ENCODE measurements at places on chromosomes 7 and 10. TPM values are rescaled to one million over a fixed set of nuclear protein-coding genes. Genes with fewer than 3 reads are reported as not detected.

The UCN3 gene
- total RNA-seq = not detected

DNA sequence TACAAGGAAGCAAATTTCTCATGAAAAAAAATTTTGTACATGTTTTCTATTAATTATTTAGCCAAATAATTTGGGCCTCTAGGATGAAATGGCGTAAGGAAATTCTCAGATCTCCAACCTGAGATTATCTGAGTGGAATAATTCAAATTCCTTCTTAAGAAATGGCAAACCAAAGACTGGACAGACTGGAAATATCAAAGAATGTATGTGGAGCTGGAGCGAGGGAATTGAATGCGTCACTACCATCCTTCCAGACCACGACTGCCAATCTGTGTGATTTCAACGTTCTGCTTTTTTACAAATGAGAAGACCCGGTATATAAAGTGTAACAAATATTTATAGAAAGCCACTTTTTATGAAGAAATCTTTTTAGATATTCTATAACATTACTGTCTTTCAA, 12.4 kb upstream of the BLNK start:
- H3K4me1 ChIP-seq = no peaks in the 10 kb centered on the region
- H3K4me3 ChIP-seq = no peak overlapping the region
- H3K36me3 ChIP-seq = no peaks in the 10 kb centered on the region
- H3K27me3 ChIP-seq = no peaks in the 10 kb centered on the region
- no peak overlapping the region for H3K27ac ChIP-seq

GRCh38 chr7:126449611-126450268, 803.0 kb downstream of the GRM8 start:
- no peak overlapping the region for H3K4me3 ChIP-seq
- no peak overlapping the region for H3K27ac ChIP-seq
- no peaks in the 10 kb centered on the region for H3K4me1 ChIP-seq

DNA sequence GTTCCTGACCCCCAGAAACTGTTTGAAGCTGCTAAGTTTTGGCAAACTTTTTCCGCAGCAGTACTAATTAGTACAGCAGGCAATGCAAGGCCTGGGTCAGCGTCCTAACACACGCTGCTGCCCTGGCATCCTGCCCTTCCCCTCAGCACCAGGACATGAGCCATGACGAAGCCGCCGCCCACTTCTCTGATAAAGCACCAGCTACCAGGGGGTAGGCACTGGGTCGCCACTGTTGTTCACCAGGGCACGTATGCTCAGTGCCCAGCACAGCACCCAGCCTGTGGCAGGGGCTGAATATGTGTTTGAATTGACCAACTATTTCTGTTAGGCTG, 59.5 kb downstream of the CHST15 start:
- H3K27me3 ChIP-seq = no peaks in the 10 kb centered on the region
- no peaks in the 10 kb centered on the region for H3K36me3 ChIP-seq
- H3K4me3 ChIP-seq = no peak overlapping the region

DNA sequence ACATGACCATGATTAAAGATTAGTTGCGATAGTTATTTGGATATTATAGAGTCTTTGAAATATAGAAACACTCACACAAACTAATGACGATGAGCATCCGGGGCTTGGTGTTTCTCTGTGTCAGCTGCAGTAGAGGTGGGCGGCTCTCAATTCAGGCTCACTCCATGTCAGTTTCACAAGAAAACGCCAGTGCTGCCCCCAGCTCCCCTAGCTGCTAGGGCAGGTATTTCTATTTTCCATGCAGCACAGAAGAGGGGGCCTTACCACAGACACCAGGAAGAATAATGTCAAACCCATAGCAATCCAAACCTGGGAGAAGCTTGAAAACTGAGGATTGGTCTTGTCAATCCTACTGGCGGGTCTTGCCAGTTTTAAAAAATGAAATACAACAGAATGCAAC, 197.1 kb downstream of the PHTF2 start:
- no peaks in the 10 kb centered on the region for H3K36me3 ChIP-seq
- H3K4me1 ChIP-seq = no peaks in the 10 kb centered on the region
- DNase-seq = no peak
- no peak overlapping the region for H3K4me3 ChIP-seq
- H3K27ac ChIP-seq = no peak overlapping the region

DNA sequence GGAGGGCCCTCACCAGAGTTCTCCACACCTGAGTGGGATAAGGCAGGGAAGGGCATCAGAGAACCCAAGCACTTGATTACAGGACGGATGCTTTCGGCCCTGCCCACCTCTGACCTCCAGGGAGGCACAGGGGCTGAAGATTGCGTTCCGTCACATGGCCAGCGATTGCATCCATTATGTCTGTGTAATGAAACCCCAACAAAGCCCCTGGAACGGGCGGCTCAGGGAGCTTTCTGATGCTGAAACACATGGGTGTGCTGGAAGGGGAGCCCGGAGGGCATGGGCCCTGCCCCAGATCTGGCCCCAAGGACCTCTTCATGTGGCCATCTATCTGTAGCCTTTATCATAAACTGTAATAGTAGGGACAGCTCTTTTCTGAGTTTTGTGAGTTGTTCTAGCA, 117.2 kb downstream of the PTPN20 start:
- no peak overlapping the region for H3K4me3 ChIP-seq
- no peak overlapping the region for H3K27ac ChIP-seq
- no peaks in the 10 kb centered on the region for H3K36me3 ChIP-seq

The CRHR2 gene
- total RNA-seq = not detected

GRCh38 chr7:43850348-43851116, 18.8 kb downstream of the MRPS24 start:
- no peaks in the 10 kb centered on the region for H3K4me1 ChIP-seq
- H3K4me3 ChIP-seq = no peak overlapping the region
- H3K36me3 ChIP-seq = no peaks in the 10 kb centered on the region
- DNase-seq = no peak

The PBLD gene
- total RNA-seq = 8.7 TPM

DNA sequence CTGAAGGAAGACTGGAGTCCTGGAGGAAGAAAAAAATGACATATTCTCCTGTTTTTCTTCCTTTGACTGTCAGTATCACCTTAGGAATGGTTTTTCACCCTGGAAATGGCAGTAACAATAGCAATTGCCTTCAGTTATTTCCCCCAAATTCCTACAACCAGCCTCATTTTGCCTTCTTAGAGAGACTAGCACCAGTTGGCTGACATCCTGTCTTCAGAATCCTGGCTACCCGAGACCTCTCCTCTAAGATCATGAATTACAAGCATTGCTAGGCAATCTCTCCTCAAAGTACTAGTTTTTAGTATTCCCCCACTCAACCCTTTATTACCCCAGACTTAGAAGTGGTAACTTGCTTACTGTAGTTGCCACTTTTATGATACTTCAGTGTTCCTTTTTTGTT, 53.4 kb downstream of the TAS2R16 start:
- H3K4me3 ChIP-seq = no peak overlapping the region
- DNase-seq = no peak
- H3K4me1 ChIP-seq = no peaks in the 10 kb centered on the region
- no peak overlapping the region for H3K27ac ChIP-seq

The NME8 gene
- total RNA-seq = 0.91 TPM

The FAM20C gene
- total RNA-seq = 37.8 TPM

The IQCE gene
- 41.9 TPM for total RNA-seq

GRCh38 chr7:69780379-69780778, 182.1 kb downstream of the AUTS2 start:
- H3K27me3 ChIP-seq = no peaks in the 10 kb centered on the region
- DNase-seq = no peak
- H3K36me3 ChIP-seq = no peaks in the 10 kb centered on the region
- no peaks in the 10 kb centered on the region for H3K4me1 ChIP-seq
- no peak overlapping the region for H3K4me3 ChIP-seq

The GPER1 gene
- total RNA-seq = 7.4 TPM

The DGKB gene
- 0.45 TPM for total RNA-seq

- no peak overlapping the region for H3K4me3 ChIP-seq
- H3K36me3 ChIP-seq = no peaks in the 10 kb centered on the region
- H3K27ac ChIP-seq = no peak overlapping the region
- H3K27me3 ChIP-seq = peaks cover 2% of the 10 kb centered on the region
- H3K4me1 ChIP-seq = no peaks in the 10 kb centered on the region
Observed at GRCh38 chr10:1404323-1405260, 332.7 kb downstream of the ADARB2 start.

The FAM25A gene
- total RNA-seq = not detected

DNA sequence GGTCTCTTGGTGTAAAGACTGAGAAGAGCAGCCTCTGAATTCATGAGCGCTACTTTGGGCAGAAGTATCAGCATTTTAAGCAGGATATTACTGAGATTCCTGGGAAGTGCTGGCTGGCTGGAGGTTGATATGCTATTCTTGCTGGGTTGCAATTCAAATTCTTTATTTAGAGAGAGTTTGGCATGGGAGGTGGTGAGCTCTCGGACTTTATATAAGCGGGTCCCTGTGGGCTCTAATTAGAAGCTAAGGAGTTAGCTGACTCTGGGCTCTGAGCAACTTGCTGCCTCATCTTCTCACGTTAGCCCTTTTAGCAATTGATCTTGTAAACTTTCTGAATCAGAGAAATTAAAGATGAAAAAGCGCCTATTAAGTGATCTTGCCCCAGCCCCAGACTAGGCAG, 430.9 kb downstream of the SORCS3 start:
- no peaks in the 10 kb centered on the region for H3K36me3 ChIP-seq
- no peaks in the 10 kb centered on the region for H3K27me3 ChIP-seq
- H3K4me3 ChIP-seq = no peak overlapping the region
- DNase-seq = no peak

GRCh38 chr10:117609095-117609795, 66.7 kb downstream of the EMX2 start:
- H3K4me1 ChIP-seq = no peaks in the 10 kb centered on the region
- no peaks in the 10 kb centered on the region for H3K27me3 ChIP-seq
- DNase-seq = no peak
- H3K4me3 ChIP-seq = no peak overlapping the region

GRCh38 chr10:62748386-62748785, 56.1 kb upstream of the ADO start:
- H3K4me3 ChIP-seq = no peak overlapping the region
- H3K4me1 ChIP-seq = no peaks in the 10 kb centered on the region
- no peaks in the 10 kb centered on the region for H3K27me3 ChIP-seq

- H3K4me3 ChIP-seq = no peak overlapping the region
- no peak for DNase-seq
- no peak overlapping the region for H3K27ac ChIP-seq
Observed at GRCh38 chr7:10015687-10016086, 958.0 kb upstream of the PHF14 start.

The CRTAC1 gene
- 8.9 TPM for total RNA-seq

DNA sequence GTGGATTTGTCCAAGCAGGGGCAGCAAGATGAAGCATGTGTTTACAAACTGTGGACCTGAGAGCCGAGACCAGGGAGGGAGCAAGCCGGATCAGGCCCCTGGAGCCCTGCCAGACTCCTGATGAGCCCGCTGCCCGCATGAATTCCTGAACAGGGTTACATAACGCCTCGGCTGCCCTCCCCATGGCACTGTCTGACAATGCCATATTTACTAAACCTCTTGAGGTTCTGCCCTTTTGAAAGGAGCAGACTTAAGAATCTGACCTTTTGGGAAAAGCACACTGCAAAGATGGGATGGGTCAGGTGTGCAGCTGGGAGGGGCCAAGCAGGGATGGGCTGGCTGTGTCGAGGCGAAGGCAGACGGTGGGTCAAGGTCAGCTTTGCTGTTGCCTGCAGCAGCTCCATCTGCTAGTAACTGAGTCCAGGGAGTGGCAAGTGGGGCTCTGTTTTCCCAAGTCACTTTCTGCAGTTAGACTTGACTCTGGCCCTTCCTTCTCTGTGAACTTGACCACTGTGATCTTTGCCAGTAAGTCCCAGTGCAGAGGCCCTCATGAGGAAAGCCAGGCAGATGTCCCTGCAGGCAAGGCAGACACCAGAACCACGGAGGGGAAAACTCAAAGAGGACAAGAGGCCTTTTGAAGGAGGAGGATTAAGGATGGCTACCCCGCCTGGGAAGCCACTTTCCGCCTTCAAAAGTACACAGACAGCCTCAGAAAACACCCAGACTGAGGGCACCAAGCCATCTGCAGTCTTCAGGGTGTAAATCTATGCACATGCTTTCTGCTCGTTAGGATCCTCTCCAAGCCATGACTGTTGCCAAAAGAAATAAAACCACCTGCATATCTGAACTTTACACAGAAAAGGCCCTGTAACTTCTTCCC, 175.8 kb downstream of the TNS3 start:
- H3K4me3 ChIP-seq = no peak overlapping the region
- H3K36me3 ChIP-seq = no peaks in the 10 kb centered on the region
- peak overlapping the region; percentile 33 for H3K27ac ChIP-seq
- no peaks in the 10 kb centered on the region for H3K4me1 ChIP-seq
- DNase-seq = peak; percentile 75

The LIPJ gene
- total RNA-seq = 0.17 TPM

- H3K27me3 ChIP-seq = no peaks in the 10 kb centered on the region
- H3K4me1 ChIP-seq = no peaks in the 10 kb centered on the region
- DNase-seq = no peak
- no peak overlapping the region for H3K4me3 ChIP-seq
- no peaks in the 10 kb centered on the region for H3K36me3 ChIP-seq
- H3K27ac ChIP-seq = no peak overlapping the region
Observed at GRCh38 chr7:84811362-84811761, 375.5 kb downstream of the SEMA3D start.

The PLXDC2 gene
- 19.6 TPM for total RNA-seq

- H3K4me1 ChIP-seq = no peaks in the 10 kb centered on the region
- H3K27me3 ChIP-seq = no peaks in the 10 kb centered on the region
- no peaks in the 10 kb centered on the region for H3K36me3 ChIP-seq
- H3K4me3 ChIP-seq = no peak overlapping the region
- H3K27ac ChIP-seq = no peak overlapping the region
- DNase-seq = no peak
Observed at GRCh38 chr7:138433583-138434443, 26.2 kb upstream of the TRIM24 start.

Measured in prostate gland (tissue), 2 donors.